Neural progenitor cell (in vitro differentiated cells): ENCODE measurements at places on chromosomes 2 and 18.
A peak's percentile ranks its signal among the peaks of the same experiment; 100 is the strongest.

DNA sequence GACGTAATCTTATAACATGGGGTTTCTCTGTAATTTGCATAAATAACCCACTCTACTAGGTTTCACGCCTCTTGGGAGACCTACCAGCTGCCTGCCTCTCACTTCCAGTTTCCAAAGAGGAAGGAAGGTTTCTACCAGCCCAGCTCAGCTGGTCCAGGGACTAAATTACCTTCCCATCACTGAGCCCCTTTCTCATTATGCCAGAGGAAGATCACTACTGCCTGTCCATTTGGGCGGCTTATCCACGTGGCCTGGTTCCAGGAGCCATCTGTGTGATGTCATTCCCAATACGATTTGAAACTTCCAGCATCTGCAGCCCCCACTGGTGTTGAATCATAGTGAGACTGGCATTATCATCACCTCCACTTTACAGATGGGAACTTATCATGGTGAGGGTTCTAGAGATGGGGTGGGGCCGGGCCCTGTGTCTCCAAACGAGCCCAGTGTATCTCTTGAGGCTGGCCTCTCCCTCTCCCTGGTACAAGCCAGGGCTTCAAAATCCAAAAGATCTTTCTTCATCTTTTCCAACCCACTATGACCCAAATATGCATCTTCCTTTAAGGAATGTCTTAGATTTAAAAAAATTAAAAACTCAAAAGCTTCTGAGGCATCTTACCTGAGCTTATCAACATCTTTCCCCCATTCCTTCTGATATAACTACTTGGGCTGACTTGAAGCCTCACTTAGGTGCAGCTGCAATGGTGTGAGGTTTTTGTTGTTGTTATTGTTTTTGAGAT is 140.8 kb downstream of the DDX1 start:
- no peak overlapping the region for H3K4me3 ChIP-seq
- no peaks in the 10 kb centered on the region for H3K36me3 ChIP-seq
- H3K4me1 ChIP-seq = peaks cover 16% of the 10 kb centered on the region
- no peak overlapping the region for H3K27ac ChIP-seq
- H3K27me3 ChIP-seq = no peaks in the 10 kb centered on the region

DNA sequence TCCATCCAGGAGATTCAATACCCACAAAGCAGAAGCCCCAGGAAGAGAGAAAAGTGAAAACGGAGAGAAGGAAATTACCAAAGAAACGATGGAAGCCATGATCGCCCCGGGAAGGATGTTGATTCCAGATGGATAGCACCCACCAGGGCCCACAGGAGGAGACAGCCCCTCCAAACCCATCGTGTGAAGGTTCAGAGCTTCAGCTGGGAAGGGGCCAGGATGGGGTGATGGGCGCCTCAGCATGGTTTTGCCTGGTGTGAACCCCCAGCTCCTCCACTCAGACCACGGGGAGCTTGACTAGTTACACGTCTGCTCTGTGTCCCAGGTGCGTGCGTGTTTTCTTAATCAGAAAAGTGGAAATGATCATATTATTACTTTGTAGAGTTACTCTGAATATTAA is 264.5 kb downstream of the EIPR1 start:
- no peaks in the 10 kb centered on the region for H3K36me3 ChIP-seq
- H3K4me1 ChIP-seq = peaks cover 8% of the 10 kb centered on the region
- no peak overlapping the region for H3K27ac ChIP-seq

DNA sequence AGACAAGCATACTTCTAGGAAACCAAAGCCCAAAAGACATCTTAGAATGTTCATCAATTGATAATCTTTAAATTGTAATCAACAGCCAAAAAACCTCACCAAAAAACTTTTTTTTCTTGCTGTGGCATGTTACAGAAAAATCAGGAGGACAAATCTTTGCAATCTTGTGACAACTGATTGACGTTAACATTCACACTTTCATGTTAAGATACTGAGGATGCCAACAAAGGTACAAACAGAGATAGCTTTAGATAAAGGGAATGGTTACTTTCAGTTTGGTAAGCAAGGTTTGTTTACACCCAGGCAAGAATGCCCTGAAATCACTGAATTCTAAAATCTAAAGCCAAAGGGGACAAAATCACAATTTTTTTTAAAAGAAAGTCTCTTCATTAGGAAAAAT is 92.4 kb downstream of the ZAP70 start:
- H3K4me1 ChIP-seq = peaks cover 6% of the 10 kb centered on the region
- H3K36me3 ChIP-seq = peaks cover 14% of the 10 kb centered on the region
- DNase-seq = no peak
- no peaks in the 10 kb centered on the region for H3K27me3 ChIP-seq
- H3K4me3 ChIP-seq = no peak overlapping the region
- no peak overlapping the region for H3K27ac ChIP-seq

DNA sequence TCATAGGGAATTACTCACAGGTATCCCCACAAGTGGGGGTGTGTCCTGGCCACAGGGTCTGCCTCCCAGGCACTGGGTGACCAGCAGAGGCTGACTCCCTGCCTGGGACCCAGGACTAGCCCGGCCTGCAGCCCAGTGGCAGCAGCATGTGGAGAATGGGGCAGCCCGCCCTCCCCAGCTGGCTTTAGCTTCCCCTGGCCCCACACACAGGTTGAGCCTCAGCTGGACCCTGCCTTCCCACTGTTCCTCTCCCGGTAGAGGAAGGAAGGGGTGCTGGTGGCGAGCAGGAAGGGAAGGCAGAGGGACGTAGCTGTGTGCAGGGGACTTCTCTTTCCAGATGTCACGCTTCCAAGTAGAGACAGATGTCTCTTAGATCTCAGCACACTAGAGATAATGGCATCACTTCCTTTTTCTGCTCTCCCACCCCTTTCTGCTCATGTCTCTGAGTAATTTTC is 51.4 kb downstream of the EMILIN2 start:
- no peaks in the 10 kb centered on the region for H3K27me3 ChIP-seq
- H3K27ac ChIP-seq = no peak overlapping the region
- H3K36me3 ChIP-seq = no peaks in the 10 kb centered on the region
- H3K4me3 ChIP-seq = no peak overlapping the region
- H3K4me1 ChIP-seq = peaks cover 25% of the 10 kb centered on the region

GRCh38 chr18:28039078-28039477 is 137.9 kb downstream of the CDH2 start:
- no peaks in the 10 kb centered on the region for H3K36me3 ChIP-seq
- H3K4me1 ChIP-seq = peaks cover 79% of the 10 kb centered on the region
- peak overlapping the region; percentile 7 for H3K27ac ChIP-seq
- DNase-seq = no peak
